ENCODE measurements at places on chromosomes 11 and 22. TPM values are rescaled to one million over a fixed set of nuclear protein-coding genes. Genes with fewer than 3 reads are reported as not detected.

Gene FAR1
- 22.5 TPM for polyA plus RNA-seq

Gene APOBEC3C
- polyA plus RNA-seq = 15.3 TPM

Gene GNB1L
- 5.1 TPM for polyA plus RNA-seq

DNA sequence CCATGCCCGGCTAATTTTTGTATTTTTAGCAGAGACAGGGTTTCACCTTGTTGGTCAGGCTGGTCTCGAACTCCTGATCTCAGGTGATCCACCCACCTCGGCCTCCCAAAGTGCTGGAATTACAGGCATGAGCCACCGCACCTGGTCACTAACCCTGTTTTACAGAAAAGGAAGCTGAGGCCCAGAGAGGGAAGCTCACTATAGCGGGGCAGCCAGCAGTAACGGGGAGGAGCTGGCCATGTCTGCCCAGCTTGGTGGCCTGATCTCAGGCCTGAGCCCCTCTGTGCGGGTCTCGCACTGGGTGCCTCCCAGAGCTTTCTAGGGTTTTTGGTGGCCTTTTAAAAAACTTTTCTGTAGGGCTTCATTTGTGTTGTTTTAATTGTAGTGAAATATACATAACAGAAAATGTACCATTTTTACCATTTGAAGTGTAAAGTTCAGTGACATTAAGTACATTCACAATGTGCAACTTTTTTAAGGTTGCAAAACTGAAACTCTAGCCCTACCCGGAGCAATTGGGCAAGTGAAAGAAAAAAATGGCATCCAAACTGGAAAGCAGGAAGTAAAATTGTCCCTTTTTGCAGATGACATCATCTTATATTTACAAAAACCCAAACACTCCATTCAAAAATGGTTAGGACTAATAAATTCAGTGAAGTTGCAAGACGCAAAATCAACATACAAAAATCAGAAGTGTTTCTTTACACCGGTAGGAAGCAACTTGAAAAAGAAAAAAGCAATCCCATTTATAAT is 14.5 kb upstream of the CYTH4 start:
- no peaks in the 10 kb centered on the region for H3K27me3 ChIP-seq
- no peak overlapping the region for H3K27ac ChIP-seq
- DNase-seq = peak; percentile 22

- no peak overlapping the region for H3K4me3 ChIP-seq
- no peaks in the 10 kb centered on the region for H3K4me1 ChIP-seq
- no peaks in the 10 kb centered on the region for H3K27me3 ChIP-seq
- H3K27ac ChIP-seq = no peak overlapping the region
- H3K36me3 ChIP-seq = no peaks in the 10 kb centered on the region
Observed at GRCh38 chr11:25702417-25702816, 629.5 kb upstream of the ANO3 start.

- H3K4me1 ChIP-seq = no peaks in the 10 kb centered on the region
- no peak for DNase-seq
- H3K4me3 ChIP-seq = no peak overlapping the region
- H3K27me3 ChIP-seq = no peaks in the 10 kb centered on the region
- H3K27ac ChIP-seq = no peak overlapping the region
- no peaks in the 10 kb centered on the region for H3K36me3 ChIP-seq
Observed at GRCh38 chr11:70614034-70614681, 215.8 kb downstream of the CTTN start.

DNA sequence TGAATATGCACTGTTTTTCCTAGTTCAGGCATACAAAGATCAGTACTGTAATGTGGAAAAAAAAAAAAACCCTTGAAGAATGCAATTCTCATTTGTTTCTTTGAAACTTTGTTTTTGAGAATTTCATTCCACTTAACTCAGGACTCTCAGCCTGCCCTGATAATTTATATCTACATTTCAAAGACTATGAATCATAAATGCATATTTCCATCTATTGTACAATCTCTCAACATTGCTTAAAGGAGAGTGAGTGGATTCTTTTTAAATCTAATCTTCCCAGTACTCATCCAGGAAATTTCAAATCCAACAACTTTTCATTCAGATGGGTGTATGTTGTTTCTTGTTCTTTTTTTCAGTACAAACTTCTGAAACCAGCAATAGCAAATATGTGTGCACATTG is 322.2 kb upstream of the DDI1 start:
- no peak for DNase-seq
- H3K27me3 ChIP-seq = no peaks in the 10 kb centered on the region
- H3K4me1 ChIP-seq = no peaks in the 10 kb centered on the region
- no peak overlapping the region for H3K4me3 ChIP-seq
- H3K36me3 ChIP-seq = no peaks in the 10 kb centered on the region

DNA sequence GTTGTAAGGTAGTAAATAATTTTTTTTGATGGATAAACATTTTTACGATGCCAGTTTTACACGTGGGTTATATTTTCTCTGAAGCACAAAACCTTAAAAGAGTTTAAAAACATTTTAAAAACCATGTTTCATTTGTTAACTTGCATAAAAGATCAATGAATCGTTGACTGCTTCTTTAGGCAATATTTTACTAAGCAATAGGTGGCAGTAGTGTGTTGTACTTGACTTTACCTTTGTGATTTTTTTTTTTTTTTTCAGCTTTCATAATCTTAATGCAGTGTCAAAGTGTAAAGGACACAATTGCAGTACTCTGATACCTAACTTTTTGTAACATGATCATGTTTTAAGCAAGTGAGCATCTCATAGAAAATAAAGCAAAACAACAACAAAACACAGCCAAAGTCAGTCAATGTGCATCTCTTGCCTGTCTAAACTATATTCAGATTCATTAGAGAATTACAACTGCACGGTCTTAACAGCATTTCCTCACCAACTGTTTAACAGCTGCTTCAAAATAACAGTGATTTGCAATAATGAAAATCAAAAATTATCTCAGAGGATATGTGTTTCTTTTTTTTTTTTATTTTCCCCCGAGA is 27.7 kb downstream of the DNAJC24 start:
- no peaks in the 10 kb centered on the region for H3K27me3 ChIP-seq
- no peaks in the 10 kb centered on the region for H3K4me1 ChIP-seq
- H3K36me3 ChIP-seq = no peaks in the 10 kb centered on the region
- no peak overlapping the region for H3K27ac ChIP-seq

DNA sequence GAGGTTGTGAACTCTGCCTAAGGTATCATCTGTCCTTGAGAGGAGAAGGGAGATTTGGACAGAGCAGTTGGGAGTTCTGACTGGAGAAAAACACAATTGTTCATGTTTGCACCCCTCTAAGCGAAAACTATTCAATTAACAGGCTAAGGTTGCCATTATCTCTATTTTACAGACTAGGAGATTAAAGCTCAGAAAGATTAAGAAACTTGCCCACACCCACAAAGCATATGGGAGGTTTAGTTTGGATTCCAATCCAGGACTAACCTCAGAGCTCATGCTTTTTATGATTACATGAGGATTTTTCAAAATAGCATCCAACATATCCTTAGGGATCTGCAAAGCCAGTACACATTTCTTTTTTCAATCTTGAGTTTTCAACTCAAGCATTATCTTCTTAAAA is 22.0 kb downstream of the GAB2 start:
- no peaks in the 10 kb centered on the region for H3K27me3 ChIP-seq
- H3K4me3 ChIP-seq = no peak overlapping the region
- no peak overlapping the region for H3K27ac ChIP-seq
- H3K4me1 ChIP-seq = peaks cover 10% of the 10 kb centered on the region
- DNase-seq = no peak

DNA sequence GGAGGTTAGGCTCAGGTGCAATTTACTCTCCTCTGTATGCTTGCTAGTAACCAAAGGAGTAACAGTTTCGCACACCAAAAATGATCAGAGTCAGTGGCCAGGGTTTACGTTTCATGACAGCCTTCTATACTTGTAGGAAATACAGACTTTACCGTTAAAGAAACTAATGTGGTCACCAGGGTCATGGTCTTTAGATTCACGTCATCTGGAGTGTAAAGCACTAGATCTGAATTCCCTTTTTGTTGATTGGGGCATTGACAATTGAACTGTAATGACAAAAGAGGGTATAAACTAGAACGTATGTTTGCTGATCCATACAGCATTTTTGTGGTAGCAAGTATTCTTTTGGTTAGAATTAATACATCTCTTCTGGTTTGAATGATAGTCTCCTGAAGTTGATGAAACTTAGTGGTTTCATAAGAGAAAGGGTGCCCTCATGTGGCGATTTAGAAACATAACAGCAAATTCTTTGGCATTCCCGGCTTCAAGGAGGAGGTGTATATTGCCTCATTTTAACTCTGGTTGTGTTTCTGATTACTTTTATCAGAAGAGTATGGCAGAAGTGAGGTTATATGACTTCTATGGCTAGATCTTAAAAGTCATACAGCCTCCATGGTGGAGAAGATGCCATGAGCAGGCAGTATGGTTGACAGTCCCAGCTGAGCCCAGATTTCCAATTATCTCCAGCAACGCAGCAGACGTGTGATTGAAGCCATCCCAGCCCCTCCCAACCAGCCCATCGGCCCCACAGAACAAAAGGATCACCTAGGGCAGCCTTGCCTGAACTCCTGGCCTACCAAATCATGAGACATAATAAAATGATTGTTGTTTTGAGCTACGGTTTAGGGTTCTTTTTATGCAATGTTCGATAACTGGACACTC is 35.1 kb downstream of the MMP7 start:
- DNase-seq = peak; percentile 28
- no peak overlapping the region for H3K4me3 ChIP-seq
- no peaks in the 10 kb centered on the region for H3K27me3 ChIP-seq
- H3K4me1 ChIP-seq = no peaks in the 10 kb centered on the region
- no peak overlapping the region for H3K27ac ChIP-seq
- no peaks in the 10 kb centered on the region for H3K36me3 ChIP-seq

GRCh38 chr11:2958251-2958650 is 29.0 kb upstream of the PHLDA2 start:
- no peak overlapping the region for H3K27ac ChIP-seq
- H3K4me1 ChIP-seq = no peaks in the 10 kb centered on the region
- peaks cover 47% of the 10 kb centered on the region for H3K36me3 ChIP-seq
- H3K27me3 ChIP-seq = no peaks in the 10 kb centered on the region
- DNase-seq = no peak
- H3K4me3 ChIP-seq = no peak overlapping the region

DNA sequence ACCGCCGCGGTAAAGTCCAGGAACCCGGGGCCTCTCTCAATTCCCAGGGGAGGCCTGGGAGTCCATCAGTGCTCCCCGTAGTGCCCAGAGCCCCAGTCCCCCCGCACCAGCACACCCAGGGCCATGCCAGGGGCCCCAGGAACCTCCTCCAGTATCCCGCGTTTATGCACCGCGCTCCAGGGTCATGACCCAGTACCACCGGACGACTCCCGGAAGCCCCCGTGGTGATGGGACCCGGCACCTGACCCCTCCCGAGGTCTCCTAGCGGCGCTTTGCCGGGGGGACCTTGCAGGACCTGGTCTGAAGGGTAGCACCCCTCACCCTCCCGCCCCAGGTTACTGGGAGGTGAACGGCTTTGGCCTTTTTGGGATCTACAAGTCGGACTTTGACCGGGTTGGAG is 11.2 kb downstream of the B4GALNT4 start:
- H3K27ac ChIP-seq = no peak overlapping the region
- H3K4me3 ChIP-seq = no peak overlapping the region
- peaks cover 8% of the 10 kb centered on the region for H3K36me3 ChIP-seq

- peak; percentile 56 for DNase-seq
- H3K36me3 ChIP-seq = no peaks in the 10 kb centered on the region
- no peak overlapping the region for H3K27ac ChIP-seq
- H3K4me3 ChIP-seq = no peak overlapping the region
Observed at GRCh38 chr11:79236541-79236971, 204.3 kb downstream of the TENM4 start.

DNA sequence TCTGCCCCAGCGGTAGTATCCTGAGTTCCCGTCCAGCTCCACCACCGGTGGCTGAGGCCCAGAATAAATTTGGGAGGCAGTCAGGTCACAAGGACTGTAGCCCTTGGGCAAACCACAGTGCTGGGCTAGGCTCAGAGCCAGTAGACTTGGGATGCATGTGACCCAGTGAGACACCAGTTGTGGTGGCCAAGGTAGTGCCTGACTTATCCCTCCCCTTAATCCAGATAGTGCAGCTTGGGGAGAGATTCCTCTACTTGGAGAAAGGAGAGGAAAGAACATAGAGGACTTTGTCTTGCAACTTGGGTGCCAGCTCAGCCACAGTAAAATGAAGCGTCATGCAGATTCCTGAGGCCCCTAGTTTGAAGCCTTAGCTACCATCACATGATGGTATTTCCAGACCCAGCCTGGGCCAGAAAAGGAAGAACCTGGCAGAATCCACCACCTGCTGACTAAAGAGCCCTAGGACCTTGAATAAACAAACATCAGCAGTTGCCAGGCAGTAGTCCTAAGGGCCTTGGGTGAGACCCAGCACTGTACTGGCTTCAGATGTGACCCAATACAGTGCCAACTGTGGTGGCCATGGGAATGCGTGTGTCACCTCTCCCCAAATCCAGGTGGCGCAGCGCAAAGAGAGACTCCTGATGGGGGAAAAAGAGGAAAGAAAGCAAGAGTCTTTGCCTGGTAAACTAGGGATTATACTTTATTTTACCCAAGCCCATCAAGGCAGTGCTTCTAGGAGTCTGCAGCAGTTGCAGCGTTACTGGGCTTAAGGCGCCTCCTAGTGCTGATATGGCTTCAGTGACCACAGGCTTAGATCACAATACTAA is 17.0 kb upstream of the DDX10 start:
- H3K4me3 ChIP-seq = no peak overlapping the region
- H3K36me3 ChIP-seq = no peaks in the 10 kb centered on the region
- H3K27ac ChIP-seq = no peak overlapping the region
- no peaks in the 10 kb centered on the region for H3K27me3 ChIP-seq
- DNase-seq = peak; percentile 83
- H3K4me1 ChIP-seq = no peaks in the 10 kb centered on the region

DNA sequence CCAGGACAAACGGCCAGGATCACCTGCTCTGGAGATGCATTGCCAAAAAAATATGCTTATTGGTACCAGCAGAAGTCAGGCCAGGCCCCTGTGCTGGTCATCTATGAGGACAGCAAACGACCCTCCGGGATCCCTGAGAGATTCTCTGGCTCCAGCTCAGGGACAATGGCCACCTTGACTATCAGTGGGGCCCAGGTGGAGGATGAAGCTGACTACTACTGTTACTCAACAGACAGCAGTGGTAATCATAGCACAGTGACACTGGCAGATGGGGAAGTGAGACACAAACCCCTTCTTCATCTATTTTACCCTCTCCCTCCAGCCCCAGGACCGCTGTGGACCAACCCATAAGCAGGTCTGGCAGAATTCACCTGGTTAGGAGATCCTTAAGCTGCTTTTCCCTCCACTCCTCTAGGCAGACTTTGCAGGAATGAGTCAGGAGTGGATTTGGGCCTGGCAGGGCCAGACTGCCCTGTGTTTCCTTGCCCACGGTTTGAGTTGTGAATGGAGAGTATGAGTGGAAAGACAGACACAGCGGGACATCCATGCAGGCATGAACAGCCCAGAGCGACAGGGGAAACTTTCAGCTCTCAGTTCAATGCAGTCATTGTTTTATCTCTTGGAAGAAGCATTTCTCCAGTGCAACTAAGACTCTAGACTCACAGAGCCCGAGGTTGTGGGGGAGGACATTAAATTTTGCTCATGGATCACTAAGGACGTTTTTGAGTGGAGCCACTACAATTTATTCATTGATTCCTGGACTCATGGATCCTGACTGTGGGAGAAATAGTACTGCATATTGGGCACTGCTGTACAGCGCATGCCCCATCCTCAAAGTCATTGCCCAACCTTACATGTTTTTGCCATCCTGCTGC is 75.3 kb upstream of the IGLL5 start:
- H3K27ac ChIP-seq = no peak overlapping the region
- H3K36me3 ChIP-seq = no peaks in the 10 kb centered on the region
- H3K4me1 ChIP-seq = no peaks in the 10 kb centered on the region
- H3K4me3 ChIP-seq = no peak overlapping the region
- H3K27me3 ChIP-seq = no peaks in the 10 kb centered on the region
